ENCODE measurements at places on chromosomes 6 and 20.
A peak's percentile ranks its signal among the peaks of the same experiment; 100 is the strongest.

DNA sequence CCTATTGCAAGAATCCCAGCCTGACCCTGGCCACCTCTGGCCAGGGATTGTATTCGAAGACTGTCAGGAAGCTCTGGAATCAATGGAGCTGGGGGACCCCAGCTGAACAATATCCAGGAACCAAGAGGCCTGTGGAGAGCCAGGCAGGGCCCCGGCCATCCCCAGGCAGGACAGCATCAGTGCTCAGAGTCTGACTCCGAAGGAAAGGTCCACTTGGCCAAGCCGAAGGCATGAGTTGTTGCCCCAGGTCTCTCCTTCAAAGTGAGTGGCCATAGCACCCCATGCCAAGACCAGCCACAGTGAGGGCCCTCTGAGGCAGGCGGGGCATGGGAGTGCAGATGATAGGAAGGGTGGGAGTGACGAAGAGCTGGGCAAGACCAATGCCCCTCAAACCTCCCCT, 193.1 kb downstream of the CDH4 start:
- no peak for DNase-seq

DNA sequence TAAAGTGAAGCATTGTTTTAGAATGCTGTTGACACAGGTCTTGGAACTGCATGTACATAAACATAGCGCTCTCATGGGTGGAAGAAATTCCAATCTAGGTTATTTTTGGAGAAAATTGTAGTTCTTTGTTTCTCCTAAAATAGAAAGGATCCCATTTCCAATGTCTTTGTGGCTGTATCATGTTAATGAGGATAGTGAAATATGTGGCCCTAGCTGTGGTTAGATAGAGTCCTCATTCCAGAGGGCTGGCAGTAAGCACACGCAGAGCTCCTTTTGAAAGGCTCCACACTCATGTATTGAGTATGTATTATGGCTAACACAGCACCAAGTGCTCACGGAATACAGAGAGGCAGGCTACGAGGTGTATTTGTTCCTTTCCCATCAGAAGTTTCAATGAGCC, 60.9 kb downstream of the SNRNP48 start:
- peak; percentile 41 for DNase-seq

GRCh38 chr6:62707156-62707555, 421.1 kb upstream of the KHDRBS2 start:
- no peak for DNase-seq

DNA sequence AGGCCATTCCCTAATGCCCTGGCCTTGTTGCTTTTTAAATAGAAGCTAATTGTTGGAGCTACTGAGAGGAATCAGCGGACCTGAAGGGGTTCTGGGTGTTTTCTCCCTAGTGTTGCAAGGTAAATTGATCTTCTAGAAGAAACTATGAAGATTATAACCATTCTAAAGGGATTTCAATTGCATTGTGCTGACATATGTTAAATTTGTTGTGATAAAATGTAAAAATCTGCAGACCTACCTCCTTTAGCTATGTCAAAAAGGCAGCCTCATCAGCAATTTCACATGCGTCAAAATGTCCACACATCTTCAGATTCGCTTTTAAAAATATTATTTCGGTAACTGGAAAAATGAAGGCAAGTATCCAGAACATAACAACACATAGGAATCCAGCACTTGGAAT, 44.4 kb downstream of the IYD start:
- no peak for DNase-seq
